Activated naive CD8-positive, alpha-beta T cell treated with anti-CD3 and anti-CD28 coated beads, Interleukin-2, amount 10 ng/mL, durations not matched to agents 7 days and 5 days (primary cell): ENCODE measurements at places on chromosomes 7 and 10. TPM values are rescaled to one million over a fixed set of nuclear protein-coding genes. Genes with fewer than 3 reads are reported as not detected.

- peak; percentile 78 for DNase-seq
These were observed 4.4 kb upstream of the PDLIM1 start for GRCh38 chr10:95295031-95295755.

DNA sequence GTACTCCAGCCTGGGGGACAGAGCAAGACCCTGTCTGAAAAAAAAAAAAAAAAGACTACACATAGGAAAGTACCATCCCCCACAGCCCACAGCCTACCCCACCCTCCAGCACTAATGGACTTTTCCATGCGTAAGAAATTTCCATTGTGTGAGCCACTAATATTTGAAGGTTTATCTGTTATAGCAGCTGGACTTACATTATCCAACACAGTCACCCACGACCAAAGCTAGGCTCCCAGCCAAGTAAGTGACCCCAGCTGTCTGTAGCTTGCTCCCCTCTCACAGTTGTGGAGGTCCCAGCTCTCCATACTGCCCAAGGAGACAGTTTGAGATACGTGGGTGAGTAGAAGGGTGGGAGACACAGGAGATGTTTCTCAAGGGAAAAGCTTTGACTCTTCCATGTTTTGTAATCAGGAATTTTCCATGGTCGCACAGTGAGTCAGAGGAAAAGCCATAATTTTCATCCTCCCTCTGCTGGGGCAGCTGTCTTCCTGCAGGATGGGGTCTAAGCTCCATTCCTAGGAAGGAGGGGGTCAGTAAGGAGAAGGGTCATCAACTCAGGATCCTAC lies 57.4 kb downstream of the CAV1 start:
- no peak for DNase-seq

GBX1 gene
- total RNA-seq: not detected

DNA sequence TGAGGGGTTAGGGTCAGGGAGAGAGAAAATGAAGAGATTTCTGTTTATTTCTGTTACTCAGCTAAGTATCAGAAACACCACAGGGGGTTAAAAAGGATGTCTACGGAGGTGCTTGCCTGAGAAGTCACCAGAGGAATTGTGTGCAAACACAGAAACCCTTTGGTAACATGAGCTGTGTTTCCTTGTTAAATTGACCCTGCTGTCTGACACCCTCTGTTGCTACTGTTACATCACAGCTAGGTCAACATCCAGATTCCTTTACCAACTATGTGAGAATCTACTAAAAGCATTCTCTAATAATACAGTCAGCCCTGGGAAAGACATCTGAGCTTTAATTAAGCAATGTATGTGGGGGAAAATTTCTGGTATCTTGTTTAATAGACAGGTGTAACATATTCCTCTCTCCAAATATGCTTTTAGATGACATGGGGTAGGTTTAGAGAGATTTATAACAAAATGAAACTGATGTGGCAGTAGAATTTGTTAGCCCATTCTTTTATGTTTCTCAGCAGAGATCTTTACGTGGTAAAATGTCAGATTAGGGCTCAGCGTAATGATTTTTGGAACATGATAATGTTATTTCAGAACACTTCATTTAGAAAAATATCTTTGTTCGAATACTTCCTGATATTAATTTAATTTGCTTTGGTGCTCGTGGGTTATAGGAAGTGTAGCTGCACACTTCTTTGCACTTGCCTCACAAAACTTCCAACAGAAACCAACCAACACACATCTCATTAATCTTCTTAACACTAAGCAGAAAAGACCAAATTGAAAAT lies 168.0 kb upstream of the AHR start:
- DNase-seq: no peak

TEX47 gene
- total RNA-seq: not detected

DNA sequence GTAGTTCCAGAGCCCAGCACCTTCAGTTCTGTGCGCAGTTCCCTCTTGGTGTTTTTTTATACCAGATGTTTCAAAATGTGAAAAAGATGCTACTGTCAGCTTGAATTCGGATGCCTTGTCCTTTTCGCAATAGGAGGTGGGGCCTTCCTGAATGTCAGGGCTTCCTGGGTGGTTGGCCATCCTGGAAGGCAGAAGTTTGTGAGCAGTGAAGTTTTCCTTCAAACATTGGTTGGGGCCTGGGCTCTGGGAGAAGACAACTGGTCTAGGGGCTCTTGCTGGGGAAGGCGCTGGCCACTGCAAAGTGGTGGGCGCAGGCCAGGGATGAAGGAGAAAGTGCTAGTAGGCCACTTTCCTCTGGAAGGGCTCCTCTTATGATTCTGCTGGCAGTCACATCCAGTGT lies 56.8 kb upstream of the JAZF1 start:
- no peak for DNase-seq

GRCh38 chr7:91248996-91249395 lies 15.2 kb upstream of the FZD1 start:
- no peak for DNase-seq

- no peak for DNase-seq
These were observed 65.1 kb downstream of the MGMT start for GRCh38 chr10:129531969-129532660.

GRCh38 chr7:2123360-2123759 lies 109.4 kb downstream of the MAD1L1 start:
- no peak for DNase-seq

CLCN1 gene
- total RNA-seq: not detected

OR2A42 gene
- not detected for total RNA-seq

- no peak for DNase-seq
These were observed 178.6 kb upstream of the GALNT17 start for GRCh38 chr7:70953331-70953741.

DNA sequence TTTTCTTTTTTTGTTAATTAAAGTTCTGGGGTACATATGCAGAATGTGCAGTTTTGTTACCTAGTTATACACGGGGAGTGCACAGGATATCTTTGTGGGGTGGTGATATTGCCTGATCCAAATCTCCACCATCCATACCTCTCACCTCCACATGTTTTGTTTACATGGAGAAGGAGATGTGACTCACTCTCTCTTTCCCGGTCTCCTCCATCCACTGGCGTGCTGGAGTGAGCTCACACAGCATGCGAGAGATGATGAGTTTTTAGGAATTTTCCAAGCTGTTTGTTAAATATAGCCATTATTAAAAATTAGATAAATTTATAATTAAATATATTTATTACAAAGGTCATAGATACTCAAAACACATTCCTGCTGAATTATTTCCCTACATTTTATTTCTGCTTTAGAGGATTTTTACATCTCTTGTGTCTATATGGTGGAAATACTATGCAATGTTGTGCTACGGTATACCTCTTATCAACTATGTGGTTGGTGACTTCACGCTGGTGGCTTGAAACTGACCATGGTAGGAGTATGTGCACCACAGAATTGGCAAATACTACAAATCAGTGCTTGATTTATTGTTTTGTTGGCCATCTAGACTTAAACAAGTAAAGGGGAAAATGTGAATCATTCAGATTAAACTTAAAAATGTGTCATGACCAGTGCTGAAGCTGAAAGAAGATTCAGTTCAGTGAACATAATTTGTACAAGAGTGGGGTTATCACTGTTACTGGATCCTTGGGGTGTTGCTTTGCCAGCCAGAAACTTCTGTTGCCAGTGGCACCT lies 107.9 kb upstream of the FAM180A start:
- no peak for DNase-seq

ABCB1 gene
- total RNA-seq: 35.0 TPM

GRCh38 chr10:122657255-122657654 lies 42.4 kb downstream of the C10orf120 start:
- DNase-seq: no peak

CCDC172 gene
- total RNA-seq: not detected

DNA sequence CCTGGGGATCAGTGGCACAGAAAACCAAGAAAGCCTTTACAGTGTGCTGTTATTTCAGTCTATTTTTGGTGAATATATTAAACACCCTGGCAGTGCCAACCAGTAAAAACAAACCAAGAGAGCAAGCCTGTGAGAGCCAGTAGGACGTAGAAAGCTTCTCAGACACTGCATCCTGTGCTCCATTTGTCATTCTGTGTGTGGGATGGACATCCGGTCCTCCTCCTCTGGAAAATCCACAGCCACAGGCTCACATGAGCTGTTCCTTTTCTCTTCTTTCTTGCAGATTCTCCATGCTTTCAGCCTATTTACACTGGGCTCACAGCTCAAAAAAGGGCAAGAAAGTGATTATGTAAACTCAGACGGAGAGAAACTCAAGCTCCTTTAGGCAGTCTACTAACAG lies 119.7 kb upstream of the YAE1 start:
- no peak for DNase-seq

DNA sequence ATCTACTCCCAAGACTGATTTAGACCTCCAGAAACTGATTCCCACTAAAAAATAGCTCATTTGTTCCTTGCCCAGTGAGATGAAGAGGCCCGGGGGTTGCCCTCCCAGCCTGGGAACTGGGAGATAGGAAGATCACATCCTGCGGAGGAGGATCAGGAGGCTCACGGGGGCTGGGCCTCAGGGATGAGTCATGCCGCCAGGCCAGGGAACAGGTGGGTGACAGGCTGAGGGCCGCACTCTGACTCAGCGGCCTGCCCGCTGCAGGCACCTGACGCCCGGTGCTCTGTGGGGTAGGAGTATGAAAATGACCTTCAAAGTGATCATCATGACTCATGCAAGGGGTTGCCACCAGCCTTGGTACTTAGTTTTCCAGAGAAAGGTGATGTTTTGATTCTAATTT lies 104.5 kb upstream of the ZPBP start:
- DNase-seq: no peak

GRCh38 chr10:3537518-3537917 lies 247.5 kb downstream of the KLF6 start:
- DNase-seq: no peak

DNA sequence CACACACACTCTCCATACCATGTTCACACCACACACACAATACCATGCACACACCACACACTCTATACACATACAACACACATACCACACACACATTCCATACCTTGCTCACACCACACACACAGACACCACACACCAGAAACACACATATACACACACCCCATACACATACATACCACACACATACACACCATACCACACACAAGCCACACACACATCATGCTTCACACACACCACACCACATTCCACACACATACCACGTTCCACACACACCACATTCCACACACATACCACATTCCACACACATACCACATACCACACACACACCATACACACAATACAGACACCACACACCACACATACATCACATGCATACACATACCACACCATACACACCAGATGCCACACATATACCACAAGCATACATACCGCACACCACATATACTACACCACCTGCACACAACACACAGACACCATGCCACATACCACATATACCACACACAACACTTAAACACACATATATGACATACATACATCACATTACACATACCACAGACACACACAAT lies 282.7 kb downstream of the POU6F2 start:
- DNase-seq: no peak

DNA sequence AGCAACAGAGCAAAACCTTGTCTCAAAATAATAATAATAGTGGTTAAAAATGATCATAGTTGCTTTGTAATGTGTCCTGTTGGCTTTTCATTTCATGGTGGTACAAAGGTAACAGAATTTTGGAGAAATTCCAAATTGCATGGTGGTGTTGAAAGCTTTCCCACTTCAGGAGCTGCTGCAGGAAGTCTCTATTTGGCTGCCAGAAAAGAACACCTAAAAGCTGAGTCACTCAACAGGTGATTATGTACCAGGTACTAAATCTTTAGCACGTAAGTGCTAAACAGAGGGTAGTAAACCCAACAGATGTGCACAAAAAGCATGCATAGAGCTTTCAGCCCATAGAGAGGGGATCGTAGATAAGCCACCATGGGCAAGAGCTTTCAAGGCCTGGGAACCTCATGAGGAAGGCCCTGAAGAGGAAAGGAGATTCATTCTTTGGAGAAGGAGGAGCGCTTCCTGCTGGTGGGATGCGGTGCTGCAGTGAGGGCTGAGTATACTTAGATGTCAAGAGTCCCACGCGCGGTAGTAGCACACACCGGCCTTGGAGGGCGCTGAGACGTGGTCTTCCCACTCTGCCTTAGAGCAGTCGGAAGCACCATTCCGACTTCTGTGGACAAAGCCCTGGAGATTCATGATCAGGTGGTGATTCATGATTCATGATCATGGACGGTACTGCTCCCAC lies 118.7 kb downstream of the RALA start:
- peak; percentile 49 for DNase-seq

CHST3 gene
- total RNA-seq: not detected
